ENCODE measurements at places on chromosomes 2 and 18. TPM values are rescaled to one million over a fixed set of nuclear protein-coding genes. Genes with fewer than 3 reads are reported as not detected.

TXNDC2 gene
- 0.36 TPM for polyA plus RNA-seq

LINC00305 gene
- not detected for polyA plus RNA-seq

PRSS56 gene
- not detected for polyA plus RNA-seq

LDLRAD4 gene
- polyA plus RNA-seq = 15.1 TPM

UCN gene
- polyA plus RNA-seq = 2.0 TPM

DSG1 gene
- not detected for polyA plus RNA-seq

STK36 gene
- 74.0 TPM for polyA plus RNA-seq

TRIM43 gene
- not detected for polyA plus RNA-seq

SUMO1 gene
- 155 TPM for polyA plus RNA-seq

PRKCE gene
- 12.0 TPM for polyA plus RNA-seq

RGPD5 gene
- polyA plus RNA-seq = 19.6 TPM

- no peak for DNase-seq
These were observed 46.7 kb downstream of the LYPD1 start for GRCh38 chr2:132623096-132623839.

GRCh38 chr2:152062125-152063091 lies 36.4 kb downstream of the CACNB4 start:
- no peak for DNase-seq

- no peak for DNase-seq
These were observed 738 bp downstream of the CHST9 start for GRCh38 chr18:27184115-27185024.

- DNase-seq = no peak
These were observed 215.1 kb upstream of the LRRTM4 start for GRCh38 chr2:77737236-77737635.

- DNase-seq = peak; percentile 2
These were observed 2.8 kb upstream of the BOK start for GRCh38 chr2:241555711-241556110.

DNA sequence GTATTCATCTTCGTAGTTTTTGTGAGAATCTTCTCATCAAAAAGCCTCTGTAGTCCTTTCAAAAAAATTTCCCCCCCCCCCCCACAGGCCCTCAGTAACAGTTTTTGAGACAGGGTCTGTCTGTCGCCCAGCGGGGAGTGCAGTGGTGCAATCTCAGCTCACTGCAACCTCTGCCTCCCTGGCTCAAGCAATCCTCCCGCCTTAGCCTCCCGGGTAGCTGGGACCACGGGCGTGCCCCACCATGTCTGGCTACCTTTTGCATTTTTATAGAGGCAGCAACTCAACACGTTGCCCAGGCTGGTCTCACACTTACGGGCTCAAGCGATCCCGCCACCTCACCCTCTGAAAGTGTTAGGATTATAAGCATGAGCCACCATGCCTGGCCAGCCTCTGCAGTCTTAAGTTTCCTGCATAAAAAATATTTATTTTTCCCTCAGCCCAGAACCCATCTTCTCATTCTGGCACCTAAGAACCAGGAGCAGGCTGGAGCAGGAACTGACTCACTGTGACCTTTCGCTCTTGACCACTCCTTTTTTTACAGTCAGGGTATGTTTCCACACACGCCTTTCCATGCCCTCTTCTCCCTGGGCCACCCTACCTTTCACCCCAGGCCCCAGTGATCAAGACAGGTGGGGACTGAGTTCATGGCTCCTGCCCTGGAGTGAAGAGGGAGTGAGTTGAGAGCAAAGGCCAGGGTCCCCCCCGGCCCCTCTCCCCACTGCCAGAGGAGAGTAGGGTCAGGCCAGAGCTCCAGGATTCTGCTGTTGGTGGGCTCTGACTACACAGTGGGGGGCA lies 32.5 kb upstream of the NT5DC4 start:
- no peak for DNase-seq

GRCh38 chr2:49288113-49288705 lies 133.9 kb upstream of the FSHR start:
- DNase-seq = no peak

DNA sequence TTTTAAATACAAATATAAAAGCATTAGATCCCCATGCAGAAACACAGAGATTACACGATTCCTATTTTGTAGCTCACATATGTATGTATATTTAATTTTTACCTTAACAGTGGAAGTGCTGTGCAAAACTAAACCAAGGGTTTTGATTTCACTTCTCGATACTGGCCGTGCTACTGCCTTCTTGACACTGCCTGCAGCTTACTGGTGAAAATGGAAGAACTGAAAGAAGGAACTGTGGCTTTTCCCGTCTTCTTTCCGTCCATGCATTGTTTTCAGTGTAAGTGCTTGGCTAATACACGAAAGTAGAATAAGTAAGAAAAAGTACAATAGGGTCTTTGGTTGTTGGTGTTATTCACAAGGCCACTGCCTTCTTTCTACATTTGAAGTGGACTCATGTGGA lies 129.5 kb downstream of the NDUFA10 start:
- no peak for DNase-seq

DNA sequence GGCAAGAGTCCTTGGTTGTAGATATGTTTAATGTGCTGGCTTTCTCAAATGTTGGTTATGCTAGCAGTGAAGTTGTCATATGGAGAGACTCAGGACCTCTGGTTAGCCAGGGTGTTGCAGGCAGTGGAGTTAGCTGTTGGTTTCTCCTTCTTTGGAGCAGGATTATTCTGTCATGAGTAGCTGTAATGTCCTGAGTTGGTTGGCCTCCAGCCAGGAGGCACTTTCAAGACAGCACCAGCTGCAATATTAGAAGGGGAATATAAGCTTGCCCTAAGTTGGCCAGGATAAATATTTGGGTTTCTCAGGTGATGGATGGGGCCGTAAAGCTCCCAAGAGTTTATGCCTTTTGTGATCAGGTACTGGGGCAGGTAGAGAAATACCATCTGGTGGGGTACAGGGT lies 65.5 kb downstream of the MSTN start:
- no peak for DNase-seq

DNA sequence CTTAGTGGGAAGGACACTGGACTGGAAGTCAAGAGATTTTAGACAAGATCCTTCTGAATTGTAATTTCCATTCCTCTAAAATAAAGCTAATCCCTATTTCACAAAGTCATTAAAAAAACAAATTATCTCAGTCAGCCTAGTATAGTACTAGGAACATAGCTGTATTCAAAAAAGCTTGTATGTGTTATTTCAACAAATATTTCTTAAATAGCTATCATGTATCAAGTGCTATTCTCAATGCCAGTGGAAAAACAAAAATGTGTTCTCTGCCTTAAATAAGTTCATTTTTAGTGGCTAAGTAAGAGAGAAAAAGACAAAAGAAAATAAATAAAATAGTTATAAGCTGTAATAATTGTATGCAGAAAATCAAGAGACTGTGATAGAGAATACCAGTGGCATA lies 541.8 kb upstream of the CDH2 start:
- no peak for DNase-seq

DNA sequence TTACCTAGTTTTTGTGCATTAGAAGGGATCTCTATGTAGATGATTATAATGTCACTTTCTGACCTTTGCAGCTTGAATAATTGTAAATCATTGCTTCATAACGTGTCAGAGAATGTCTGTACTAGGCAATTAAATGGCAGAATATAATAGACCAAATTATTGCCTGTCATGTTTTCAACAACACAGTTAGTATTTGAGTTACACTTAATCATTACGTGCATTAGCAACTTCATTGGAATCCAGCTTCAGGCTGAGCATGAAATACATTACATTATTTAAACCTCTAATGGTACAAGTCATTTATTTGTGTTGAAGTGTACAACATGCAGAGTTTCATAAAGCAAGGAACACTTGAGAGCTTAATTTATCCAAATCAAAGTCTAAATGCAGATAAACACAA lies 48.0 kb downstream of the ZNF407 start:
- DNase-seq = no peak

- no peak for DNase-seq
These were observed 86.0 kb downstream of the KCTD1 start for GRCh38 chr18:26462355-26462754.

DNA sequence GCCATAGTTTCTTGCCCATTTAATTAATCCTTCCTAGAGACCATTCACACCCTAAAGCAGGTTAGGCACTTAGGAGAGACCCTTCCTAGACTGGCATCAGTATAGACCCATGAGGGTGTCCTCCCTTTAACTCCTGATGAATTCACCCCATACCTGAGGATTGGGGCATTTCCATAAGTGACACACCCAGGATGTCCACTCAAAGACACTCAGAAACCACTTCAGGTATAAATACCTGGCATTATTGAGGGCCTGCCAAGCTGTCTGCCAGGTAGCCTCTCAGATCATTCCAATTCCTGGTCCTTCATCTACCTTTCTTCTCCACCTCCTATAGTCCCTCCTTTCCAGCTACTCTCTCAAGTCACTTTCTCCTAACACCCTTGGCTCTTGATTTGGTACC lies 57.5 kb upstream of the SLC14A2 start:
- no peak for DNase-seq

DNA sequence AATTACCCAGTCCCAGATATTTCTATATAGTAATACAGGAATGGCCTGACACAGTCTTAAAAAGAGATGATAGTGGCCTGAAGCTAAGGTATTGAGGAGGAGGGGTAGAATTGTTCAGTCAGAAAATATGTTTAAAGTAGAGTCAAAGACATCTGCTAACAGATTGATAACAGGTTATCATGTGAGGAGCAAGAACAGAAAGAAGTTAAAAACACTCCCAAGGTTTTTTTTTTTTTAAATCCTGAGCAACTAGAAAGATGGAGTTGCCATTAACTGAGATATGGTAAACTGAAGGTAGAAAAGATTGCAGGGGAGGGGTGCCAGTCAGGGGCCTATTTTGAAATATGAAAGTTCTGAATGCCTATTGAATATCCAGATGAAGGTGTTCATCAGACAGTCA lies 43.1 kb downstream of the SP3 start:
- no peak for DNase-seq

GRCh38 chr18:1052301-1052700 lies 147.6 kb downstream of the ADCYAP1 start:
- DNase-seq = no peak

GRCh38 chr2:101305492-101306078 lies 2.9 kb downstream of the RNF149 start:
- DNase-seq = no peak

GRCh38 chr2:56209701-56210100 lies 25.9 kb downstream of the CCDC85A start:
- no peak for DNase-seq

- DNase-seq = no peak
These were observed 1489.7 kb downstream of the LRP1B start for GRCh38 chr2:140641163-140641562.

DNA sequence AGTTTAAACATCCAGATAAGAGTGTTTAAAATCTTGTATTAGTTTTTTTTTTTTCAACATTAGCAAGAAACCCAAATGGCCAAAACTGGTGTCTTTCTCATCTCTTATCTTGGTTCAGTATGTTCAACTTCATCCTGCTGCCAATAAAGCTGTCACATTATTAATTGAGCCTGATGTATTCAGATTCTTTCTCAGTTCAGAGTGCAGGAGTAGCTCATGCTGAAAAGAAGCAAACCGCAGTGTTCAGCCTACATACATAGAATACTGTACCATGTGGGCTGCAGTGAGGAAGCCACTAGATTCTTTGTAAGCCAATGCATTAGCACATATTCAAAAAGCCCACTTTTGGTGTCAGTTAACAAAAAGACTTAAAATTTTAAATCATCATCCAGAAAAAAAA lies 76.2 kb downstream of the C18orf54 start:
- no peak for DNase-seq

DNA sequence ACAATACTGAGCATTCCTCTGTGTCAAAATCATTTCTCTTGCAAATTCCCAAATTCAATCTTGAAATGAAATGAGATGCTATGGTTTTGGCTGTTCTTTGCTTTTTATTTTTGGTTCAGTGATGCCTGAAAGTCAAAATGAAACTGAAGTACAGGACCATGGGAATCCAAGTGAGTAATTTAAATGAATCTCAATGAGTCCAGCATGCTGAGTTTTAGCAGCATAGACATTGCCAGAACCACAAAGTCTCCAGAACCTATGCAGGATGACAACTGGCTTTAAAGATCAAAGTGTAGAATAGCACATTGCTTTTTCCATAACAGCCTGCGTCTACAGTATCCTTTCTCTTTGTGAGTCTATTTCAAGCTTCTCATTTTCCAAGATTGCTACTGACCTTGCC lies 1050.7 kb upstream of the PIK3C3 start:
- DNase-seq = no peak

DNA sequence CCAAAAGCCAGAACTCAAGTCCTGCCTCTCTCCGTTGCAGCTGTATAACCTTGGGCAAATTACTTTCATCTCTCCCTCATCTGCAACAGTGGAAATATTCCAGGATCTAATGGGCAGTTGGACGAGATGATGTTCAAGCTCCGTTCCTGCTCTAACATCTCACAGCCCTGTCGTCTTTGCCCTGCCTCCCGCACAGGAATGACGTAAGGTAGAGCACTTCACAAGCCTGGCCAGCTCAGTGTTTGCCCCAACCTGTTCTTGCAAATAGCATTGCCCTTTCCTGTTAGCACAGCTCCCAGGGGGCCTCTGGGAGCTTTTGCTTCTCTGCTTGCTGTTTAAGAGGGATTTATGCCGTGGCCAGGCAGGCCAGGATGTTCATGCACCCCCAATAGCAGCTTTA lies 107.9 kb downstream of the KLHL29 start:
- DNase-seq = no peak

DNA sequence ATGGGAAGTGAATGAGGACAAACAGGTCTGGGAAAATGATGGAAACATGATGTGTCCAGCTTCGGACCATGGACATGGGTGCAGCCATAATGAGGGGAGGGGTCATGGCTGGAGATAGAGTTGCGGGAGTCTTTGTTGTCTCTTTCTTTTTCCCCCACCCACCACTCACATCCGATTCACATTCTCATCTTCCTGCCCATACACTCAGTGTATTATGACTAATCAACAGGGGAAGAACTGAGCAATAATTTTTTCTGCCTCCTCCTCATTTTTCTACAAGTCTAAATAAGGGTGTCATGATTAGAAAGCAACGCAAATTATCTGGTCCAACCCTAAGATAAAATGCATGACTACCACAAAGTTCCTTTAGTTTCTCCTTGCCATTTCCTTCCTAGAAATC lies 5.7 kb upstream of the SERPINB2 start:
- DNase-seq = no peak

DNA sequence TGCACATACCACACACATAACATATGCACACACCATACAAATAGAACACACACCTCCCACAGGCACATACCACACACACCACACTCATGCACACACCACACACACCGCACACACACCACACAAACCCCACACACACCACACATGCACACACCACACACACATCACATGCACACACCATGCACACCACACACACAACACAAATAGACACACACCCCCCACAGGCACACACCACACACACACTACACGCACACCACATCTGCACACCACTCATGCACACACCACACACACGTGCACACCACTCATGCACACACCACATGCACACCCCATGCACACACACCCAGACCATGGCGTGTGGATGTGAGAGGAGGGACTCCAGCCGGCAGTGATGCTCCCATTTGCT lies 161.7 kb upstream of the TPO start:
- no peak for DNase-seq

- DNase-seq = no peak
These were observed 21.6 kb downstream of the PID1 start for GRCh38 chr2:229249536-229249935.

DNA sequence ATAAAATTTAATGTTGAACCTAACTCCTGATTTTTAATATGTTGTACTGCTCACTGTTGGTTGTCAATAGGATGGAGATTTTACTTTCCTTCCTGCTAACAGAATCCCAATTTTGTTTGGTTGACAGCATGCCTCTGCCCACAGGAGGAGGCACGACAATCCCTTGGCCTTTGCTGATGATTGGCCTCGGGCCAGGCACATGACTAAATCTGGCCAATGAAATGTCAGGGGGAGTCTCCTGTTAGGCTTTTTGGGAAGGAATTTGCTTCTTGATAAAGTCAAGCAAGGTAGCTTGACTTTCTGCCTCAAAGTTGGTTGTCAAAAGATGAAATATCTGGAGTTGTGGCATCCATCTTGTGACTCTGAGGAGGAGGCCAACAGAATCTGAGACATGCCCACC lies 6.8 kb upstream of the TGFA start:
- DNase-seq = no peak

Data from left lung (tissue), 14 donors.